ENCODE measurements at places on chromosomes 12 and 14.

DNA sequence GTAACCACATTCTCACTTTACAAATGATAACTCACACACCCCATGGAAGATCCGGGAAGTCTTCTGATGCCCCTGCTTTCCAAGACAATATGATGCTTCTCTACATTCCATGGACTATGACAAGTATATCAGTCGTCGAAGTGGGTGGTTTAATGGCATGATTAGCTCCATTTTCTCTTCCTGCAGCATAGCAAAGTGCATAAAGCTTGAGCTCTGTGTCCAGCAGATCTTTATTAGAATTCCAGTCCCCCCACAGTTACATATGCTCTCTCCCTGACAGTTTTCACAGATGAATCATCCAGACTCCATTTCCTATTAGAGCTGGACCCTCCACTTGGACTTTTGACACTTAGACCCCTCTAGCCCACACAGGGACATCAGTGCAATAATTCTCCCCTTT lies 174.9 kb downstream of the BCAT1 start:
- DNase-seq: no peak

- no peak for DNase-seq
Measured at GRCh38 chr14:75264036-75264435, 14.6 kb upstream of the FOS start.

- no peak for DNase-seq
Measured at GRCh38 chr12:14188744-14189143, 176.7 kb upstream of the ATF7IP start.

- DNase-seq: no peak
Measured at GRCh38 chr14:61347826-61348443, 26.6 kb downstream of the PRKCH start.

GRCh38 chr14:60515511-60516289 lies 6.8 kb downstream of the SIX6 start:
- no peak for DNase-seq

DNA sequence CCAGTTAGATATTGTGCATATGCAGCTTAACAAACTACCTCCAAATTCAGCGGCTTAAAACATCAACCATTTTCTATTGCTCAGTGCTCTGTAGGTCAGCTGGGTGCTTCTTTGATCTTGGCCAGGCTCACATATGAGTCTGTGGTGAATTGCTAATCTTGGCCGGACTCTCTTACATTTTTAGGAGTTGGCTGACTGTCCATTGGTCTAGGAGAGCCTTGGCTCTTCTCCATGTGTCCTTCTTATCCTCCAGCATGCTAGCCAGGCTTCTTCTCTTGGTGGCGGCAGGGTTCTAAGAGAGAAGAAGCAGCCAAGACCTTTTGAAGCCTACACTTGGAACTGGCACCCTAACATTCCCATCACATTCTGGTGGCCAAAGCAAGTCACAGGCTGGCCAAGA lies 174.3 kb upstream of the PWP1 start:
- no peak for DNase-seq

- DNase-seq: peak; percentile 38
Measured at GRCh38 chr12:116276652-116277466, 634 bp downstream of the MED13L start.

DNA sequence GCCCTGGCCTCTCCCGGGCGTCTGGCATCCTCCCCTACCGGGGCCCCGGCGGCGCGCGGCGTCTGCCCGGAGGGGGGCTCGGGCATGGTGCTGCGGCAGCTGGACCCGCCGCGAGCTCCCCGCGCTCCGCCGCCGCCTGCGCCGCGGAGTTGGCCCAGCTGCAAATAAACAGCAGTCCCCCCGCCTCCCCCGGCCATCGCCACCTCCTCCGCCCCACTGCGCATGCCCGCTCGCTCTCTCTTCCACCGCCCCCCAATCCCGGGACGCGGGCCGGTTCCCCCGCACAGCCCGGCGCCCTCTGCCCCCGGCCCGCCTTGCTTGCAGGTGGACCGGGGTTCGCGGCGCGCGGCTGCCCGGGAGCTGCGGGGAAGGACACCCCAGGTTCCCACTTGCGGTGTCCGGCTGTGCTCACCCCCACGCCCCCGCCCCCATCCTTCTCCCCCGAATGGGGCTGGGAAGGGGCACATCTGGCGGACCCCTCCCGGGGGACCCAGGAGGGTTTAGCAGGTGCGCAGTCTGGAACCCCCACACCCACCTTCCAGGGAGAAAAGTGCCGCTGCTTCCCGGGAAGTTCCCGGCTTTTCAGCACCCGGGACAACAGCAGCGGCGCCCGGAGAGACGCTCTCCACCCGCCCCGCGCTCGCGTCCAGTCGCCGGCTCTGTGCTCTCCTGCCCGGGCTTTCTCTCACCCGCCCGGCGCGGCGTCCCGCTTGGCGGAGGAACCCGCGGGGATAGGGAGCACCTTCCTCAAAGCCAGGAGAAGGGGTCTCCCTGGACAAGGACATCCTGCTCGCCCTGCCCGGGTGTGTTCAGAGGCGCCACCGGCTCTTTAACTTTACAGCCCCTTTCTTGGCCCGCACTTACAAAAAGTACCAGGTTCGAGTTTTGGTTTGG lies at the start of gene TMTC1:
TMTC1 (minus strand) TSS at position 170 of the 894 bp plus-strand sequence. CDS start 191 bp downstream, outside the sequence.
- DNase-seq: peak; percentile 78

DNA sequence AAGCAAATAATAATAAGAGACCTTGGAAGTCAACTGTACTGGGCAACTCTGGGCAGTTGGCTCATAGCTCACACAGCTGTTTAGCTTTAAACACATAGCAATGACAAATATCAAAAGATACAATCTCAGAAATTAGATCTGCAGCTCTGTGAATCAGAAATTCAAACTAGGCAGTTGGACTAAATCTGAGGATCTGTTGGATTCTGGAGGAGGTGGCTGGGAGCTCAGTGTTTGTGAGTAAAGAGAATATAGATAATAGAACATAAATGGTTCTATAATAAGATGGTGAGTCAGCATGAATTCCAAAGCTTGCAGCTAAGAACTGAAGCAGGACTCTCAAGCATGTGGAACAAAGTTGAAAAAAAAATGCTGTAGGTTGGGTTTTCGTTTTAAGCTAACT lies 1949.4 kb upstream of the SEL1L start:
- no peak for DNase-seq

DNA sequence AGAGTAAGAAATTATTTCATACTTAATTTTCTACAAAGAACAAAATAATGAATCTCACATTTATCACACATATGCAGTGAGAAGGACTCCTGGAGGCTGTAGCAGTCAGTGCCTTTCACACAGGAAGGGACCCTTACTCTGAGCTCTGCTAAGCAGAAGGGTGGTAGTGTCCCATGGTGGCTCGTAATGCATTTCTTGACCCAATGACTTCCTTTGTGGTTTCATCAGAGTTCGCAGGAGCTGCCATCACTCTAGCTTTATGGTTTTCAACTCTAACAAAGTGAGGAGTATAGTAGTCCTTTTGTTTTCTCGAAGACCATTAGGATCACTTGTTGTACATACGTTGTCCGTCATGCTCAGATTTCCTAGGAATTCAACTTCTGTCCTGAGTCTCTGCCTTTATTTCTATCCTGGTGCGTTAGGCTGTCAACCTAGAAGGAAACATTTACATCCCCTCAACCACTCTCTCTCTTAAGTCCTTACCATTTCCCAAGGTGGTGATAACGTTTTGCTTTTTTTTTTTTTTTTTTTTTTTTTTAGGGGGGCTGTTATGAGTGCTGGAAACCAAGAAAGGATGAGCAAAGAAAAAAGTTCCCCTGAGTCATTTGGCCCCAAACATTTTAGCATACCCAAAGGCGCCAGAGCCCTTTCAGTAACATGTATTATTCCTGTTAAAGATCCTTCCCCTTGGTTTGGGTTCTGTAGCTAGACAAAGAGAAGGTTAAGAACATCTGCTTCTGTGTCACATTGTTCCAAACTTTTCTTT lies 37.2 kb downstream of the GABARAPL1 start:
- DNase-seq: no peak

- DNase-seq: no peak
Measured at GRCh38 chr14:92759679-92760523, 11.5 kb upstream of the LGMN start.

DNA sequence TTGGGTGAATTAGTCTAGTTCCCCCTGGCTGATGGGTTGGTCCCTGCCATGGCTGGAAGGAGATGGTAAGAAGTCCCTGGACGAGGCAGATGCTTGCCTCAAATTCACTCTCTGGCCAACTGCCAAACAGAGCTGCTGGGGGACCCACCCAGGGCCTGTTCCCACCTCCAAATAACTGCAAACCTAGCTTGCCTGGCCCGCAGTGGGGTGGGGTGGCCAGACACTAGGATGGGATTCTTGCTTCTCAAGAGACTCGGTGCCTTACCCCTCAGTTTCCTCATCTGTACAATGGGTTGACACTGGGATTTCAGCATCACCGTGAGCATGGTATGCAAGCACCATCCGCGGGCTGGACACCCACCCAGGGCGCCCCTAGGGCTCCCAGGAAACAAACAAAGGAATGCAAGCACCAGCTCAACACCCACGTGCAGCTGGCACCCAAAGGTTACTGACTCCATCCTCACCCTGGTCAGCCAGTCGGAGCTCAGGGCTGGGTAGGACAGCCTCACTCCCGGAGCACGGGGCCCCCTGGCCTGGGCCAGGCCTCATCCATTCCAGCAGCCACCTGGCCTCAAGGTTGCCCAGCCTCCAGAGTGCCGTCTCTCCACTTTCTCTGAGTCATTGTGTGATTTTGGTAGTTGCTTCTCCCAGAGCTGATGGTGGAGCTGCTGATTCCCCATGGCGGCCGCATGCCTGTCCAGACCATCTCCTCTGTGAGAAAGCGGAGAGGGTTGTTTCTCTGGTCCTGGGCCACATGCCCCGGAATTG lies 205.2 kb upstream of the RTL1 start:
- DNase-seq: no peak

GRCh38 chr12:103635419-103635818 lies 48.3 kb downstream of the STAB2 start:
- DNase-seq: no peak

DNA sequence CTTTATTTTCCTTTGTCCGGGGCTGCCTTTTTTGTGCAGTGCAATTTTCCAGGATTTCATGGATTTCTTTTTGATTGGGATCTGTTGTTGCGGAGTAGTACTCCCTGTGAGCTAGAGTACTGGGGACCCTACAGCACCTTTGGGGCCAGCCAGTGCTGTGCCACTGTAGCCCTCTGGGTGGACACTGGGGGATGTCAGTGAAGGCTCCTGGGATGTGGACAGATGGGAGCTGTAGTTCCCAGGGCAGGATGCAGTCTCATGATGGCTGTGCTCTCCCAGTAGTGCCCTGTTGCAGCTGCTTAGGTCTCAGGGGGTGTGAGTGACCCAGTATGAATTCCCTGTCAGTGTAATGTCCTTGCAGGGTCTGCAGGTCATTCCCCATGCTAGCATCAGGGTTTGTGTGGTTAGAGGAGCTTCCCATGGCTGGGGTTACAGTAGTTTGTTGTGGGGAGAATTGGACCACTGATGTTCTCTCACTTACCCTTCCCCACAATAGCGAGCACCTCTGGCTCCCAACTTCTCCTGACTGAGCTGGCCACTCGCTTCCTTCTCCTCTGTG lies 72.2 kb downstream of the BRMS1L start:
- DNase-seq: no peak

DNA sequence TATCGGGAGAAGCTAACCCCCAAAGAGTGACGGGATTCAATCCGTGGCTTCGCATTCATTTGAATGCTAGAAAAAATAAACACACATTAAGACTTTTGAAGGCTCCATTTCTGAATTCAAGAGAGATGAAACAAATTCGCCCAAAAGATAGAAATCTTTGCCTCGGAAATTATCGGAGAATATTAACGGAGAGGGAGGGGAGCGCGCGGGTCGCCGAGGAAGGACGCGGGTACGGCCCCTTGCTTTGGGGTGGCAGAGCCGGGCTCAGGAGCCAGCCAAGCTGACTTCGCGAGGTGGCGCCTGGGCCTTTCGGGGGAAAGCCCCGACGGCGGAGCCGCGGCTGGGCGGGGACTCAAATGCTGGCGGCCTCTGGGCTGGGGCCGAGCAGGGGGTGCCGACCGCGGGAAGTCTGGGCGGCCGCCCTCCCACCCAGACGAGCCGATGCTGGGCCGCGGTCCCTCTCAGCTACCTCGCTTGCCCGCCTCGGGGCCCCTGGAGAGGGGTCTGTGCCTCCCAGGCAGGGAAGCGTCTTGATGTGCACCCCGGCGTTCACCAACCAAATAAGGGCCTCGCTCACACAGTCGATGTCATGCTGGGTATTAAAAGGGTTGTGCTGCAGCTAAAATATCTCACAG lies 14.7 kb downstream of the NKX2-1 start:
- no peak for DNase-seq

- no peak for DNase-seq
Measured at GRCh38 chr14:77270361-77271112, 469 bp downstream of the NGB start.

DNA sequence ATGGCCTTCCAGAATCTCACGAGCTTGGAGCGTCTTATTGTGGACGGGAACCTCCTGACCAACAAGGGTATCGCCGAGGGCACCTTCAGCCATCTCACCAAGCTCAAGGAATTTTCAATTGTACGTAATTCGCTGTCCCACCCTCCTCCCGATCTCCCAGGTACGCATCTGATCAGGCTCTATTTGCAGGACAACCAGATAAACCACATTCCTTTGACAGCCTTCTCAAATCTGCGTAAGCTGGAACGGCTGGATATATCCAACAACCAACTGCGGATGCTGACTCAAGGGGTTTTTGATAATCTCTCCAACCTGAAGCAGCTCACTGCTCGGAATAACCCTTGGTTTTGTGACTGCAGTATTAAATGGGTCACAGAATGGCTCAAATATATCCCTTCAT lies 92.2 kb downstream of the FLRT2 start:
- DNase-seq: no peak

DNA sequence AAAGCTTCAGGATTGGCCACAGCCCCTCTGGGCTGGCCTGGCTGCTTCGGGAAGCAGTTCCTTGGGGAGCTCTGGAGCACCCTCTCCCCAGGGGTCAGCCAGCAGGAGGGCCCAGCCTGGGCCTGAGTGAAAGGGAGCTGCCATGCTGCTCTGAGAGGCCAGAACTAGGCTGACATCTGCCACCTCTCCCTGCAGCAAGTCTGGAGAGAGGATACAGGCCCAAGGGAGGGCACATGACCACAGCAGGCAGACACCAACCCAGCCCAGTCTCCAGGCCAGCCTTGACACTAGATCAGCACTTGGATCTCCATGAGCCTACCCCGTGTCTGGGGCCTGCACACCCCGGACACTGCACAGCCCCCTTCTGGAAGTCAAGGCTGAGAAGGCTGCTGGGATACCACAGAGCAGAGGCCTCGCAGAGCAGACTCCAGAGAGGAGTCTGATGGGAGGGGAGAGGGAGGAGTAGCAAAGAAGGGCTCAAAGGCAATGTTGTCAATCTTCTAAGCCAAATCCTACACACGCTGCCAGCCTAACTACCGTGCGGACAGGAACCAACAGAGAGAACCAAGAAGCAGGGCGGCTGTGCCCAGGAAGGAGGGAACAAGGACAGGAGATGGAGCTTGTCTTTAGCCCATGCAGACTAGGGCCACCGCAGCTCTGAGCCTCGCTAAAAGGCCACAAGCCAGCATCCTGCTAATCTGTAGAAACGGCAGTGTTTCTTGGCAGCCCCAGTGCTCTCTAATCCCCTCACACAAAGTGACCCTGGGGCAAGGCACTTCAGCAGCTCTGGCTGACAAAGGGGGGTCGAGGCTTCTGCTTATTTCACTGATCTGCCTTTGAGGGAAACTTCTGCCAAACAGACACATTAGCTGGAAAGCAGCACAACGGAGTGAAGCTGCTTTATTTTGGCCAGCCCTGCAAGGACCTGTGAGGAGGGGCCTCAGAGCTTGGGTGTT lies 12.9 kb downstream of the COL2A1 start:
- no peak for DNase-seq

Measured in HEK293T (cell line).